ENCODE measurements at places on chromosomes 3 and 15. TPM values are rescaled to one million over a fixed set of nuclear protein-coding genes. Genes with fewer than 3 reads are reported as not detected.

Gene PIF1
- 5.9 TPM for total RNA-seq

Gene GCNT3
- total RNA-seq = 0.70 TPM

Gene MYL3
- 0.82 TPM for total RNA-seq

DNA sequence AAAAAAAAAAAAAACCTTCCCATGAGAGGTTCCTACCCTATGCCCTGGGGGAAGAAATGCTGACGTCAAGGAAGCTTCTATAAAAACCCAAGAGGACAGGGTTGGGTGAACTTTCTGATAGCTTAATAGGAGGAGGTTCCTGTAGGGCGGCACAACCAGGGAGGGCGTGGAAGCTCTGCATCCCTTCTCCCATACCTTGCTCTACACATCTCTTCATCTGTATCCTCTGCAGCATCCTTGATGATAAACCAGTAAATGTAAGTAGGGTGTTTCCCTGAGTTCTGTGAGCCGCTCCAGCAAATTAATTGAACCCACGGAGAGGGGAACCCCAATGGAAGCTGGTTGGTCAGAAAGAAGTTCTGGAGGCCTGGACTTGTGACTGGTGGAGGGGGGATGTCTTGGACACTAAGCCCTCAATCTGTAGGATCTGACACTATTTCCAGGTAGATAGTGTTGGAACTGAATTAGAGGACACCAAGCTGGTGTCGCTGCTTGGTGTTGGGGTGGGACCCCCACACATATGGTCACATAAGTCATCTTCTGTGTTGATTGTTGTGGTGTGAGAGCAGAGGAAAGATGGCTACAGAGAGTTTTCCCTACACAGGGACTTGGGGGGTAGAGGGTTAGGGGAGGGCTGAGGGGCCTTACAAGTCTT lies 91.5 kb downstream of the ST6GAL1 start:
- H3K27me3 ChIP-seq = no peaks in the 10 kb centered on the region
- no peak overlapping the region for H3K27ac ChIP-seq
- no peak overlapping the region for H3K4me3 ChIP-seq

DNA sequence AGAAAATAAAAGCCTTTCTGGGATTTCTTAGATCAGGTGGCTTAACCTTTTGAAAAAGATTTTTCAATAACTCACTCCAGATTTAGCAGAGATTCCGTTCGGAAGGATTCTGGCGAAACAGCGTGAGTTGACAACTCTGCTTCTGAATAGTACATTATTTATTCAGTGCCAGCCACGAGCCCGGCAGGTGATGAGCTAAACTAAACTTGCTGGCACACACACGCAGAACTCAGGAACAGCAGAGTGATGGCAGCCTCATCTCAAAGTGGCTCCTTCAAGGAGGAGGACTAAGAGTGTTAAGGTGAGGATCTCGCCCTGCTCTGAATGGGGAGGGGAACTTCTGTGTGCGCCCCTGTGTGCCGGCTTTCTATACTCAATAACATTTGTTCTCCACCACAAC lies 114.3 kb downstream of the FAM43A start:
- peaks cover 2% of the 10 kb centered on the region for H3K36me3 ChIP-seq
- H3K27ac ChIP-seq = no peak overlapping the region
- no peak for DNase-seq
- peaks cover 21% of the 10 kb centered on the region for H3K27me3 ChIP-seq
- H3K4me1 ChIP-seq = no peaks in the 10 kb centered on the region

DNA sequence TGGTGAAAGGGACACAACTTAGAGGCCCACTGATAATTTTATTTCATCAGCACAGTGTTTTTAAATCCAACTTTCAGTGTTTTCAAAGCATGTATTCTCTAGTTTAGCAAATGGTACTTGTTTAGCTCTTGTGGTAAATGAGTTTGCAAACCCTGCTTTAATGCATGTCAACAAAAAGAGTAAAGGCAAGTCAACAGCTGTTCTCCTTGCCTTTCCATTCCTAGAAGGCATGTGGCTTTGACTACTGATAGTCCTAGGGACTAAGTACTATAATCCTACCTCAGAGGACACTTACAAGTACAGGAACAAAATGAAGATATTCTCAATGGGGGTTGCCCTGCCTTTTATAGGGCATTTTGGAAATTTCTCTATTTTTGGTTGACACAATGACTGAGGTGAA lies 13.1 kb downstream of the NPTN start:
- H3K4me3 ChIP-seq = no peak overlapping the region
- no peak for DNase-seq
- no peak overlapping the region for H3K27ac ChIP-seq
- H3K27me3 ChIP-seq = no peaks in the 10 kb centered on the region
- H3K4me1 ChIP-seq = peaks cover 86% of the 10 kb centered on the region

DNA sequence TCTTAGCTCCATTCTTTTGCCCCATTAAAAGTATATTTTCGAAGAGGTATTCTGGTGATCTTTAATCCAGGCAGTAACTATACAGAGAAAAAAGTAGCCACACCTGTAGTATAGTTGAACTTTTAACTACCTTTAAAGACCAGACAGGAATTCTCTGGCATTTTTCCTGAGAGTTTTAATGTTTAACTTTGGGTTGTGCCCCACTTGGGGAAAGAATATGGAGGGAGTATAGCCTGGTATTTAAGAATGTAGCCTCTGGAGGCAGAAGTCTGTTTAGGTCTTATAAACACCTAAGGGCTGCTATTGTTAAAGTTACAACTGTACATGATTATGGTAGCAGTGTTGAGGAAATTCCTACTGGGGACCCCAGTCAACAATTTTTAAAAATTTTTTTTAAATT lies 19.3 kb downstream of the C3orf85 start:
- H3K4me1 ChIP-seq = no peaks in the 10 kb centered on the region
- H3K27me3 ChIP-seq = peaks cover 2% of the 10 kb centered on the region
- no peak overlapping the region for H3K27ac ChIP-seq
- no peak overlapping the region for H3K4me3 ChIP-seq

Gene CCDC51
- 25.8 TPM for total RNA-seq

DNA sequence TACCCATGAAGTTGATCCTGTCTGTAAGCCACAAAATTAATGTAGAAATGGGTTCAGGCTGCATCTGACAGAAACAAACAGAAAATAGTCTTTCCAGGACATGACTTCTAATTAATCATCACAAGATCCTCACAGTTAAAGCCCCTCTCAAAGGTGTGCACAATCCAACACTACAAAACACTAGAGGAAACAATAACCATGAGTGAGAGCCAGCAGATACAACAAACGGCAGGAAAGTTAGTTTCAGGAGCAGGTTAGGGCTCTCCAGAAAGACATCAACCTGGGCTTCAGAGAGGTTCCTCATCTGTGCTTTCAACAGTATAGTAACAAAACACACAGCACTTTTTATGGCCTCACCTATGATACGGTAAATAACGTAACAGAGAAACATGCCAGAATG lies 42.8 kb downstream of the DPH3 start:
- H3K36me3 ChIP-seq = no peaks in the 10 kb centered on the region
- DNase-seq = no peak
- H3K4me1 ChIP-seq = no peaks in the 10 kb centered on the region
- no peak overlapping the region for H3K27ac ChIP-seq
- no peak overlapping the region for H3K4me3 ChIP-seq
- peaks cover 1% of the 10 kb centered on the region for H3K27me3 ChIP-seq

- H3K4me3 ChIP-seq = peak overlapping the region; percentile 100
- peak overlapping the region; percentile 99 for H3K27ac ChIP-seq
- H3K27me3 ChIP-seq = no peaks in the 10 kb centered on the region
- H3K36me3 ChIP-seq = no peaks in the 10 kb centered on the region
- H3K4me1 ChIP-seq = peaks cover 56% of the 10 kb centered on the region
Measured at GRCh38 chr3:108222853-108223565, 785 bp upstream of the IFT57 start.

GRCh38 chr3:77869423-77869822 lies 829.5 kb downstream of the ROBO2 start:
- H3K27me3 ChIP-seq = no peaks in the 10 kb centered on the region
- H3K4me3 ChIP-seq = no peak overlapping the region
- no peaks in the 10 kb centered on the region for H3K36me3 ChIP-seq

Gene CRABP1
- total RNA-seq = not detected

Gene BOC
- 11.3 TPM for total RNA-seq

DNA sequence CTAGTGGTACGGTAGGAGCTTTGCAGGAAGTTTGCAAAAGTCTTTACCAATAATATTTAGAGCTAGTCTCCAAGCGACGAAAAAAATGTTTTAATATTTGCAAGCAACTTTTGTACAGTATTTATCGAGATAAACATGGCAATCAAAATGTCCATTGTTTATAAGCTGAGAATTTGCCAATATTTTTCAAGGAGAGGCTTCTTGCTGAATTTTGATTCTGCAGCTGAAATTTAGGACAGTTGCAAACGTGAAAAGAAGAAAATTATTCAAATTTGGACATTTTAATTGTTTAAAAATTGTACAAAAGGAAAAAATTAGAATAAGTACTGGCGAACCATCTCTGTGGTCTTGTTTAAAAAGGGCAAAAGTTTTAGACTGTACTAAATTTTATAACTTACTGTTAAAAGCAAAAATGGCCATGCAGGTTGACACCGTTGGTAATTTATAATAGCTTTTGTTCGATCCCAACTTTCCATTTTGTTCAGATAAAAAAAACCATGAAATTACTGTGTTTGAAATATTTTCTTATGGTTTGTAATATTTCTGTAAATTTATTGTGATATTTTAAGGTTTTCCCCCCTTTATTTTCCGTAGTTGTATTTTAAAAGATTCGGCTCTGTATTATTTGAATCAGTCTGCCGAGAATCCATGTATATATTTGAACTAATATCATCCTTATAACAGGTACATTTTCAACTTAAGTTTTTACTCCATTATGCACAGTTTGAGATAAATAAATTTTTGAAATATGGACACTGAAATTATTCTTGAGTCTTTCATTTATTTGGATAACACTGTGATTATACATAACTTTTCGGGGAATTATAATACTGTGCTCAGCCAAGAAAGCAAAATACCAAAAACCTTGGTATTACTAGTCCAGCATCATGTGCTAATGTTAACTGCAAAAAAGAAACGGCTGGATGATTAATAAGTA lies 2.2 kb downstream of the SOX2 start:
- H3K4me3 ChIP-seq = peak overlapping the region; percentile 76
- no peaks in the 10 kb centered on the region for H3K36me3 ChIP-seq
- peak overlapping the region; percentile 82 for H3K27ac ChIP-seq
- DNase-seq = no peak

DNA sequence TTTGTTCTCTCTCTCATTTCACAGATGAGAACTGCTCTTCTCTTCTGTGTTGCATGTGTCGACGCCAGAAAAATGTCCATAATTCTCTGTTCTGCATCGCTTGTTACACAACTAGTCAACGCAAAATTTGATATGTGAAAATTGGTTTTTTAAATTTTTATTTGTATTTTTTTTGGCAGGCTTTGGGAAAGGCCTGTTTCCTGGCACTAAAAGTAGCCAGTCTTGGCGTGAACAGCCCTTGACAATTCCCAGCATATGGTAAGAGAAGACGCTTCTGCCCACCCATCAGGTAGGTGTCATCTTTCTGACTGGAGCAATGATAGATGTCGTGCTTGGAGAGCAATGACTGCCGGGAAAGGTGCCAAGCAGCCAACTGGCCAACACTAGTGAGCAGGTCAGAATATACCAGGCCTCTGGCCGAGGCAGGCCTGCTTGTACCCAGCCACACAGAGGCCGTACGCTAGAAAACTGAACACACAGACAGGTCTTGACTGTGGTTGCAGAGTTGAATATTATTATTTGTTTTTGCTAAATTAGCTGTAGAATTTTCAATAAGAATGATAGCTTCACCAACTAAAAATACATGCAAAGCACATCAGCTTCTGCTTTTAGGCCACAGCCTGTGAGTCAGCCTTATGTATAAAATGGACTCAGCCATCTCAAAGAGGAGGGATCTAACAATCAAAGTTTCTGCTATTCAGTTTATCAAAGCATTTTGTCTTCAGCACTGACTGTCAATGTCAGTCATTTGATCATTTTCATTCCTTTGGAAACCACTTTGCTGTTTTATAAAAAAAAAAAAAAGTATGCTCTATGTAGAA lies 837.5 kb downstream of the MCTP2 start:
- H3K27ac ChIP-seq = no peak overlapping the region
- no peak for DNase-seq
- peaks cover 5% of the 10 kb centered on the region for H3K36me3 ChIP-seq
- H3K4me3 ChIP-seq = no peak overlapping the region
- no peaks in the 10 kb centered on the region for H3K27me3 ChIP-seq

Gene TMOD2
- 5.7 TPM for total RNA-seq

DNA sequence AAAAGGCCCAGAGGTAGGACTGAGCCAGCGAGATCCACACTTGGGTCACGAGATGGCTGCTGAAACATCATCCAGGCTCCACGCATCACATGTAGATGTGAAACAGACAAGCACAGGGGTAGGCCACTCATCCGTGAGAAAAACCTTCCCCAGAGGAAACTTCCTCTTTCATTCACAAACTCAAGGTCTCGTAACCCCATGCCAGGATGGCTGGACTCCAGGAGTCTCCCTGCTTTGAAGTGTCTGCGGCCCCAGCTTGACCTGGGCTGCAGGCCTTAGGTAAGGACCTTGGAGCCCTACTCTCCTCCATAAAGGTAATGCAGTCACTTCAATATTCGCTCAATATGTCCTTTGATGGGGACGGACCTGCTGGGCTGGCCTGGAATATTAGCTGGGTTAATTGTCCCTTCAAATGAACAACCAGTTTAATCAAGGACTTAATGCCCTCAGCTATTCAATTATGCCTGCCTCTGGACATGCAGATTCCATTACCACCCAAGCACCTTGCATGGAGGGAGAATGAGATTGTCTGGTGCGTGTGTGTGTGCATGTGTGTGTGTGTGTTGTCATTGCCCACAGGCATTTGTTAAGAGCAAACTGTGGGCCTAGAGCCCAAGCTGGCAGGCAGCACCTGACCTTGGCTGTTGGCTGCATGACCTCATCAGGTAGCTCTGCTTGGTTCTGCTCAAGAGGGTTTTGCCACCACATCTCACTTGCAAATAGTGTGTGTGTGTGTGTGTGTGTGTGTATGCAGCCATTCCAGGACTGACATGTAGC lies 186.9 kb upstream of the TLE3 start:
- H3K27ac ChIP-seq = no peak overlapping the region
- H3K27me3 ChIP-seq = peaks cover 19% of the 10 kb centered on the region
- DNase-seq = no peak
- no peaks in the 10 kb centered on the region for H3K36me3 ChIP-seq

DNA sequence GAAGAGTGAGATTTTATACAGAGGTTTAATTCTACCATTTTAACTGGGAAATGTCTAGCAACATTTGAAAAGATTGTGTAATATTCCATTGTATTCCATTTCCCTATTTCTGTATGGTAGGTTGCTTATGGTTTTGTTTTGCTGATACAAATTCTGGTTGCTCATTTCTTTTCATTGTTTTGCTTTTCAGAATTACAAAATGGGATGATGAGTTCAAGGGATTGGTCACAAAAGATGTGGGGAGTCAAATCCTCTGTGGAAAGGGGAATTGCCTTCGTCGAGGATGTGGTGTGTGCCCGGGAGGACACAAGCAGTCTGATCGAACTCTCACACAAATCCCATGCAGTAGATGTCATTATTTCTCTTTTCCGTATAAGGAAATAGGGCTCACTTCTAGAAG lies 18.3 kb downstream of the SLCO3A1 start:
- peaks cover 2% of the 10 kb centered on the region for H3K4me1 ChIP-seq
- peaks cover 3% of the 10 kb centered on the region for H3K27me3 ChIP-seq
- H3K36me3 ChIP-seq = no peaks in the 10 kb centered on the region
- H3K27ac ChIP-seq = no peak overlapping the region
- no peak overlapping the region for H3K4me3 ChIP-seq
- no peak for DNase-seq

- H3K36me3 ChIP-seq = no peaks in the 10 kb centered on the region
- no peak for DNase-seq
- no peak overlapping the region for H3K4me3 ChIP-seq
- H3K27me3 ChIP-seq = peaks cover 14% of the 10 kb centered on the region
- peaks cover 13% of the 10 kb centered on the region for H3K4me1 ChIP-seq
Measured at GRCh38 chr3:102078854-102079808, 229.8 kb downstream of the NFKBIZ start.

GRCh38 chr15:58332676-58333400 lies 99.0 kb upstream of the LIPC start:
- DNase-seq = no peak
- peaks cover 41% of the 10 kb centered on the region for H3K4me1 ChIP-seq
- H3K4me3 ChIP-seq = no peak overlapping the region
- no peaks in the 10 kb centered on the region for H3K27me3 ChIP-seq
- no peaks in the 10 kb centered on the region for H3K36me3 ChIP-seq

Measured in chondrocyte (in vitro differentiated cells).